ENCODE measurements at places on chromosomes 3 and 15. TPM values are rescaled to one million over a fixed set of nuclear protein-coding genes. Genes with fewer than 3 reads are reported as not detected.

LRRC34 gene
- 0.98 TPM for polyA plus RNA-seq

CCR5 gene
- polyA plus RNA-seq: 5.5 TPM

AGTR1 gene
- not detected for polyA plus RNA-seq

FOXL2 gene
- not detected for polyA plus RNA-seq

ADAMTS17 gene
- polyA plus RNA-seq: 2.1 TPM

PLCB2 gene
- 22.6 TPM for polyA plus RNA-seq

CLDN16 gene
- polyA plus RNA-seq: not detected

STAC gene
- polyA plus RNA-seq: not detected

Measured in CD4-positive, alpha-beta memory T cell (primary cell).